ENCODE measurements at places on chromosomes 2 and 18.

DNA sequence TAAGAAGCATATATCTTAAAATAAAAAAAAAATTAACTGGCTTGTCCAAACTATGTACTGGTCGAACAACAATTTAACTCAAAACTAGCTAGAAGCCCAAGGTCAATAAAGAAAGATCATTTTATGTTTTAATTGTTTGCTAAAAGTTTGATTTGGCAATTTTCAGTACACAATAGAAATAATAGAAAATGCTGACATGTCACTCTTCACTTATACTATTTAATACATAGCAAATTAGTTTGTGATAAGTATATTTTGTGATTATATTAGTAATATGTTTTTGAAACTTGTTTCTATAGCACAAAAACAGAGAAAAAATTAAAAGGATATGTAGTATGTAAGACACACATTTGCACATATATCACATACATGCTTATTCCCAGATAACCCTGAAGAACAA lies 1938.6 kb upstream of the PIK3C3 start:
- DNase-seq = no peak

GRCh38 chr2:108363908-108364225 lies 13.9 kb upstream of the SULT1C4 start:
- DNase-seq = no peak

DNA sequence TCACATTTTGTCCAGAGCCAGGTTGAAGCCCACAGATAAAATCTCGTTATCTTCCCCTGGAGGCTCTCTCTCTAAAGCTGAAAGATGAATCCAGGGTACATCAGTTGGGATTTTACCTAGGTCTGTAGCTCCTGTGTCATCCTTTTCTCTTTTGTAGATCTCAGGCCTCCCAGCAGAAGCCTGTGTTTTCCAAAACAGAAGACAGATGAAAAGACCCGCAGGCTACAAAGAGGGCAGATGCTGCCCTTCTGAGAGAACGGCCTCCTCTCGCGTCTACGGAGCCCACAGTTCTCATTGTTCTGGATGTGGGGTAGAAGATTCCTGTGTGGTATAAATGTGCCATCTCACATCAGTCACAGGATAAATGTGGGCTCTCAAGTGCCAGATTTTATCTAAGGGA lies 139.5 kb downstream of the SUCLG1 start:
- DNase-seq = no peak

DNA sequence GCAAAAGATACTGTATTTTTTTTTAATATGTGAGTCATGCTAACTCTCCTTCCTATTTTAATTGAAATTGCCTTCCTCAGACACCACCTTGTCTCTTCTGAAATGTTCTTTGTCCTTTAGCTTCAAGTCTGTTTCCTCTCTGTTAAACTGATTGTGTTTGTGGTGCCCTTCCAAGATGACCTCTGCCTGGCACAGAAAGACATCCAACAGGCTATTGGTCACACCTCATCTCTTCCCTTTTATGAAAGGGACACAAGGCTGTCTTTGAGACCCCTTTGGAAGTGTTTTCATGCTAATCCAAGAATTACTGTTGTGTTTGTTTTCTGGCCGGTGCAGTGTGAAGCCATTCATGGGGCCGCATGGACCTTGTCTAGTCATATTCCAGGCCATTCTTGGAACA lies 94.0 kb upstream of the PIK3C3 start:
- DNase-seq = no peak

- no peak for DNase-seq
Observed at GRCh38 chr2:141068053-141068682, 1062.6 kb downstream of the LRP1B start.

GRCh38 chr2:71552861-71553301 lies 99.5 kb downstream of the DYSF start:
- DNase-seq = no peak

GRCh38 chr18:21369146-21369545 lies 127.1 kb downstream of the GREB1L start:
- no peak for DNase-seq

GRCh38 chr2:203549406-203549805 lies 14.3 kb upstream of the RAPH1 start:
- DNase-seq = no peak

DNA sequence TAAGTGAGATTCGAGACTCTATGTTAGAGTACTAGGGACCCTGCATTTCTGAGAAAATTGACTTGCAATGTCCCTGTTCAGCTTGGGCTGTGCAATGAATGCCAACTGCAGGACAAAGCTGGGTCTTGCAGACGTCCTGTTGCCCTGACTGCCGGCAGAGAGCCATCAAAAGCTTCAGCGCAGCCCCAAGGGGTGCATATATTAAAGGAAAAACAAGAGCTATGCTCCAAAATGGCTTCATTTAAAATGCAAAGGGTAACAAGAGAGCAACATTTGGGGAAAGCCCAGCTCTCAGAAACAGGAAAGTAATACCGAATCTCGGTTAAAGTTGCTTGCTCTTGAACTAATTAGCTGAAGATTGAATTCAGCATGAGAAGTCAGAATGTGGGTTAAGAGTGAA lies 110.9 kb upstream of the PNPT1 start:
- no peak for DNase-seq

DNA sequence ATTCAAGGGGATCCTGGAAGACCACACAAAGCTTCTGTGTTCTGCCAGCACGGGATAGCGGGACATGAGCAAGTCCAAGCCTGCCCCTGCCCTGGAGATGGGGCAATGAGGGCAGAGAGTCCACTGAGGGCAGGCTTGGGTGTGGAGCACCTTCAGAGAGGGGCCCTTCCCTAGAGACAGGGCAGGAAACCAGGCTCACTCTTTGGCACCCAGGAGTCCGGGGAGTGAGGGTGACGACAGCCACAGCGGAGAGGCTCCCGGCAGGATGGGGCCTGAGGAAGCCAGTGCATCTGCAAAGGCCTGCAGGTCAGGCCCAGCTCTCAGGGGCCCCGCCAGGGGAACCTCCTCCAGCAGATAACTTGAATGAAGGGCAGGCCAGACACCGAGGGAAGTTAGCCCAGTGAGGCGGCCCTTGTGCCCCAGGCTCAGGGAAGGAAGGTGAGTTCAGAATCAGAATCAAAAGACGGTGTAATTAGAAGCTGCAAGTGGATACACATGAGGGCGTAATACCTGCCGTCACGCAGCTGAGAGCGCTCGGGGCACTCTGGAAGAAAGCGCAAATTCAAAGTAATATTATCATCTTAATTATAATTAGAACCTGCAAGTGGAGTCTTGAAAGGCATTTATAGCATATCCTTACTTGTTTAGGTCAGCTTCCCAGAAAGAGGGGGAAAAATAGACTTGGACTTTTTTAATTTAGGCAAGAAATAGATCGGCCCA lies 142.6 kb upstream of the LGALSL start:
- no peak for DNase-seq

DNA sequence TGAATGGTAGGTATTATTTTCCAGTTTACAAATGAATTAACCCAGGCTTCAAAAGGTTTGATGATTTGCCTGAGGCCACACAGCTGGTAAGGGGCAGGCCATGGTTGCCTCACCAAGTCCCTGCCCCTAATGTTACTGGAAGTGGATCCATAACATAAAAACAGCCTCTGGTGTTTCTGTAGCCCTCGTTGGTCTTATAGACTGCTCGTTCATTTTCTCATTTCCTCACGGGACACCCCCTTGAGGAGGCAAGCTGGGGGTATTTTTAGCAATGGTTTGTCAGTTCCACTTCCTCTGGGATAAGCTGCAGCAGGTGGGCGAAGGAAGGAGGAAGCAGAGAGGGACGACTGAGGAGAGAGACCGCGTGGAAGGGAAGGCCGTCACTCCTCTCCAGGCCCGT lies 32.9 kb upstream of the NDUFV2 start:
- DNase-seq = no peak

- no peak for DNase-seq
Observed at GRCh38 chr2:27171351-27171848, 22.6 kb downstream of the TCF23 start.

DNA sequence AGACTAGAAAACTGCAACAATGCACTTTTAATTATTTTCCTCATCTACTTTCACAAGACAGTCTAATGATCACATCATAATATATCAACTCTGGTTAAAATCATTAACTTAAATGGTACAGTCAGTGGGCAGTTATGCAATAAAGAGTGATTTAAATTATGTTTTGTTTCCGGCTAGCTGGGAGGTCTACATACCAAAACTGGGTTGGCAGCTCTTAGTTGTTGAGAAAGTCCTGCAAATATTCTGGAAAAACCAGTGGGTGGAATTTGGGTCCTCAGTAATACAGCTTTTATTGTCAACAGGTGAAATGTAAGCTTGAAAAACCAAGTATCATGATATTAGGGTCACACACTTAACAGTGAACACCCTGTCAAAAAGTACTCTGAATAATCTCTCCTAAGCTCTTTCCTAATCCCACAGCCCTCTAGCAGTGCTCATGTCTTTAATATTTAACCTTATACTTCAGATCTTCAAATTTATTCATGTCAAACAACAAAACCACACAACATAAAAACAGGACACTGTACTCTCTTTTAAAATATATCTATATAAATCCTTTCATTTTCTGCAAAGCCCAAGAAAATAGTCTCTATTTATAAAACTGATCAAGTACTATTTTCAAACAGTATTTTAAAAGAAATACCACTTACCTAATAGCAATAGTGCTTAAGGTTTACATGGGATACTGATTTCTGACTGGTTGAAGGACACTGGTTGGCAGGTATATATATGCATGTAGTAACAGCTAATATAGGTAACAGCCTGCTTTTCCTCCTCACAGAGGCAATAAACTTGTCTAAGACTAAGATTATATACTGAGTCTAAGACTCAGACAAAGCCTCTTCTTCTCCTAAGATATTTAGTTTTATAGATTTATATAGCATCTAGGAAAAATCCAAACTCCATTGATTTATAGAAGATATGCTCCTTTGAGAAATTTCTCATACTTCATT lies 103.8 kb downstream of the GAREM1 start:
- DNase-seq = no peak

DNA sequence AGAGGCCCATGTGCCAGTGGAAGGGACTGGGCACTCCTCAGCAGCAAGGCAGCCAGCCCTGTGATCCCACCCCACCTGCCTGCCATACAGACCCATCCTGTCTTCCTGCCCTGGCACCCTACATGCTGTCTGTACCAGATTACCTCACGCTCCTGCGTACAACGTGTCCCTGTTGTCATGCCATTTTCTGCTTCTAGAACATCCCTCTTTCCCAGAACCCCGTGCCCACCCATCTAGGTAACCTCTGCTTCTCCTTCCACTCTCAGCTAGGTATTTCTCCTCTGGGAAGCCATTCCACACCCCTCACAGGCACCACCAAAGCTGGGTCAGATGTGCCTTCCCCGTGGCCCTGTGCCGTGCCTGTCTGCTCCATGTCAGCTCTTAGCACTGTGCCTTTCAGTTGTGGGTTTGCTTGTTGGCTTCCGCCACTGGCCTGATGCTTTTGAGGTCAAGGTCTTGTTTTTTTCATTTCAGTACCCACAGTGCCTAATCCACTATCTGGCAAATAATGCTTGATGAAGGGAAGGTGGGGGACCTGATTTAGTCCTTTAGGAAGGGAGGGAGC lies 71.7 kb upstream of the ALPP start:
- no peak for DNase-seq

DNA sequence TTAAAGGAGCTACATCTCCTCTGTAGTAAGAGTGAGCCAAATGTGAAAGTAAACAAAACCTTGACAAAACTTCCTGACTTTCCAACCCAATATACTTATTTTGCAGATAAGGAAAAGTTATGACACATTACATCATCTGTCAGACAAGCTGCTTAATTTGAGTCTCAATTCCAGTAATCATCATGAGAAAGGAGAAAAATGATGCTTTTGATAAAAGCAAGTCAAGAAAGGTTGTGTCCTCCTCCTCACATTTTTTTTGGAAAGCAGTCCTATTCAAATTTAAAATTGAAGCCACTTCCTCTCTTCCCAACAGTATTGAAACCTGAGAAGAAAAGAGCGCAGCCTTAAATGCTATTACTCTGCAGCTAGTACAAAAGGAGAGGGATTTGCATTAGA lies 519.6 kb downstream of the LRP1B start:
- no peak for DNase-seq

DNA sequence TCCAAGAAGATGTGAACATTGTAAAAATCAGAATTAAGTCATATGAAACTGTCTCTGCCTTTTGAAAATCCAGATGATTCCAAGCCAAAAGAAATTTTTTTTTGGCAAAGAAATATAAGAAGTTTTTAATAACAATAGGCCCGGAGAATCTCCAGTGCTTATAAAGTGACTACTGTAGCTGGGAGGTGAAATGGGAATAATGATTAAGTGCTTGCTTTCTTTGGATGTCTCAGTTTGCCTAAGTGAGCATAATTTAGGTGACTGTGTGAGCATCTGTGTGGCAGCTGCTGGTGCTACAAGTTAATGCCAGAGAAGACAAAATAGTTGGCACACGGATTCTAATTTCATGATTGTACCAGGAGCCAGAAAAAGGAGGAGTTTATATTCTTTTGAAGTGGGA lies 185.0 kb downstream of the LTBP1 start:
- DNase-seq = no peak
